ENCODE measurements at places on chromosomes 3 and 15. TPM values are rescaled to one million over a fixed set of nuclear protein-coding genes. Genes with fewer than 3 reads are reported as not detected.

DNA sequence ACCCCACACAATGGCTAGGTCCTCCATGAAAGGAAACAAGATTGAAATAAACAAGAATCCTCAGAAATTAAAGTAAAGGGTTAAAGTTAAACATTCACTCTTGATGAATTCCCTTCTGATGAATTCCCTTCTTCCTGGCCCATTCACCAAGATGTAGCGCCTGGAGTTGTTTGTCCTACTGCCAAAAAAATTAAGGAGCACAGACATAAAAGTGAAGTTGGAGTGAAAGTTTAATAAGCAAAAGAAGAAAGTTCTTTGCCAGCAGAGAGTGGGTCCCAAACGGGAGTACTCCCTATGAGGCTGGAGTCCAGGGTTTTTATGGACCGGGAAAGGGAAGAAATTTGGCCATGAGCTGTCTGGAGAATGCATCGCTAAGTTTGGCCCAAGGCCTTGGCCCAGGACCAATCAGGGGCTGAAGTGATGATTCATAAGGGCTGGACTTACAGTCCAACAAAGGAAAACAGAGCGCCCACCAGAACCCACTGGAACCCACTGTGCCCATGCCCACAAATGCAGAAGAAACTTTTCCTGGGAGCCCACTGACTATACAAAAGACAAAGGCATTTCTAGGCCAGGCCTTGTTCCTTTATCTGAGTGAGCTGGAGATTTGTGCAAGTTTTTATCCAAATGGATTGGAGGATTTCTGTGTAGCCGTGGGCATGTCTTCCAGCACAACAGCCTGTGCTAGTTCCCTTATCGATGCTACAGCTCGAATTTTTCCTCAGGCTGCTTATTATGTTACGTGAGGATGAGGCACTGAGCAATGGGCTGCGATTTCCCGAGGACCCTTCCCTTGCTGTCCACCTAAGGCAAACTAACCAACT, 1561.6 kb downstream of the OTOL1 start:
- no peak for DNase-seq

The TMEM40 gene
- not detected for total RNA-seq

- DNase-seq, result no peak
These were observed 50.7 kb downstream of the SETD5 start for GRCh38 chr3:9448071-9448470.

The P2RY13 gene
- not detected for total RNA-seq

DNA sequence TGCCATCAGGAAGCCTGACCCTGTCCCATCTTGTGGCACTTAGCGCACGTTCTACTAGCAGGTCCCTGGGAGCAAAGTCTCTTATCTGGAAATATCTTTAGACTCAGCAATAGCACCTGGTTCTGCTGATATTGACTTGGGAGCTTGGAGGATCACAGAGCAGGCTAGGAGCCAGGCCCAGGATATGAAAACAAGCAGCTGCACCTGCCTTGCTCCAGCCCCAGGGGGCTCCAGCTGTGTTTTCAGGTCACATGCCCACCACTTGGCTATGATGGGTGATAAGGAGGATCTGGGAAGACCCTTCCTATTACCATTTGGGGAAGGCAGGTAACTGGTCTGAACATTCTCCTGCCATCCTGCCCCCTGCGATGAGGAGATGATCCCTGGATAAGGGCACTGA, 87.8 kb downstream of the C3orf70 start:
- DNase-seq, result no peak

Measured in A172 (cell line).